ENCODE measurements at places on chromosomes 6 and 20.

- H3K36me3 ChIP-seq, result no peaks in the 10 kb centered on the region
- no peak overlapping the region for H3K4me3 ChIP-seq
- H3K4me1 ChIP-seq, result no peaks in the 10 kb centered on the region
- H3K27ac ChIP-seq, result no peak overlapping the region
- DNase-seq, result no peak
These were observed 114.0 kb downstream of the VEGFA start for GRCh38 chr6:43883847-43884651.

- DNase-seq, result no peak
- no peak overlapping the region for H3K4me3 ChIP-seq
These were observed 41.7 kb upstream of the ZBP1 start for GRCh38 chr20:57661746-57662455.

DNA sequence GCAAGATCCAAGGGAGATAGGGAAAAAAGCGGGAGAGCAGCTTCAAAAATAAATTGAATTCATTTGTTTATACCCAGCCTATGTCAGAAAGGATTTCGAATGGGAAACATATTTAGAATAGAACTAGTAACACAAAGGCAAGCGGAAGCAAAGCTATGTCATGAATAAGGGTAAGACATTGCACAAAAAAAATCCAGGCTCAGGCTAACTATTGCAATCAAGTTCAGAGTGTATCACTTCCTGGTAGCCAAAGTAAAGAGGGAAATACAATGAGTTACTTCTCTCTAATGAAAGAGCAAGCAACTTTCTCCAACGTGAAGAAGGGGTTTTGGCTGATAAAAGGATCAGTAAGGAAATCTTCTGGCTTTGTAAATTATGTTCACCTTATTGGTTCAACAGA lies 212.8 kb downstream of the ZMYND8 start:
- H3K36me3 ChIP-seq, result no peaks in the 10 kb centered on the region
- no peak overlapping the region for H3K27ac ChIP-seq
- H3K27me3 ChIP-seq, result no peaks in the 10 kb centered on the region
- H3K4me1 ChIP-seq, result no peaks in the 10 kb centered on the region
- no peak overlapping the region for H3K4me3 ChIP-seq

DNA sequence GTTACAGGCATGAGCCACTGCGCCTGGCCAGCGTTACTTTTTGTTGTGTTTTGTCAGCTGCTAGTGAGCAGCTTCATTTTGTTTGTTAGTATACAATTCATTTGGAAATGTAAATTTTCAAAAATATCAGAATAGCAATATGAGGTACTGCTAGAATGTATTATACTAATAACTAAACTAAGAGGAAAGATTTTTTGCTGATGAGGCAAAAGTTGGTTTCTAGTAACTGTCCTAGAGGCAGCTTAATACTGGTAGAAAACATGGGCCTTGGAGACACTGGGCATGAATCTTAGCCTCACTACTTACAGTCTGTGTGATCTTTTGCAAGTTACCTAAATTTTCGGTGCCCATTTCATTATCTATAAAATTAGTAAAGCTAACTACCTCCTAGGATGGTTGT lies 24.1 kb downstream of the TTK start:
- H3K4me1 ChIP-seq, result no peaks in the 10 kb centered on the region
- H3K27me3 ChIP-seq, result no peaks in the 10 kb centered on the region

DNA sequence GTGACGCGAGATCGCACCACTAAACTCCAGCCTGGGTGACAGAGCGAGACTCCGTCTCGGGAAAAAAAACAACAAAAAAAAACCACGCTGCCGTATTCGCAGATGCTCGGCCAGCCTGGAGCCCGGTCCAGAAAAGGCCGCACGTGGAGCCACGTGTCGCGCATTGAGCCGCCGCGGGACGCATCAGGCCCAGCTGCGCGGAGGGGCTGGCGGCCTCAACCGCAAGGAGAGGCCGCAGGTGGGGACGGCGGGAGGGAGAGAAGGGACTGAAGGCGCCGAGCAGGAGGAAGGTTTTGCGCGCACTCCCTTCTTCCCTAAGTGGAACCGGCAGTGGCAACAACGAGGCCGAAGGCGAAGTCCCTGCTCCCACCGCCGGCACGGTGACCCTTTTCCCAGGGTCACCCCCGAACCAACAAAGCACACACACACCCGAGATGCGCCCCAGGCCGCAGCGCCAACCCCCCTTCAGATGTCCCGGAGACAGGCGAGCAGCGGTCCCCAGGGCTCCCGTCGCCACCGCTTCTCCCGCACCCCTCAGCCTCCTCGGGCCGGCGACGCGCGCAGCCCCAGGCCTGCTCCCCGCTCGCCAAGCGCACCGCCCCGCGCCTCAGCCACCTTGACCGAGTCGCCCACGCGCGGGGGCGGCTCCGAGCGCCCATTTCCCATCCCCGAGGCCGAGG lies 681 bp downstream of the SYCP2 start:
- H3K4me1 ChIP-seq, result peaks cover 3% of the 10 kb centered on the region
- peak overlapping the region; percentile 20 for H3K4me3 ChIP-seq
- no peaks in the 10 kb centered on the region for H3K27me3 ChIP-seq
- no peak for DNase-seq
- no peak overlapping the region for H3K27ac ChIP-seq

GRCh38 chr6:44304282-44305199 lies 8.6 kb downstream of the AARS2 start:
- no peak overlapping the region for H3K4me3 ChIP-seq
- no peak overlapping the region for H3K27ac ChIP-seq
- no peaks in the 10 kb centered on the region for H3K36me3 ChIP-seq
- H3K4me1 ChIP-seq, result no peaks in the 10 kb centered on the region
- peak; percentile 52 for DNase-seq
- H3K27me3 ChIP-seq, result no peaks in the 10 kb centered on the region

DNA sequence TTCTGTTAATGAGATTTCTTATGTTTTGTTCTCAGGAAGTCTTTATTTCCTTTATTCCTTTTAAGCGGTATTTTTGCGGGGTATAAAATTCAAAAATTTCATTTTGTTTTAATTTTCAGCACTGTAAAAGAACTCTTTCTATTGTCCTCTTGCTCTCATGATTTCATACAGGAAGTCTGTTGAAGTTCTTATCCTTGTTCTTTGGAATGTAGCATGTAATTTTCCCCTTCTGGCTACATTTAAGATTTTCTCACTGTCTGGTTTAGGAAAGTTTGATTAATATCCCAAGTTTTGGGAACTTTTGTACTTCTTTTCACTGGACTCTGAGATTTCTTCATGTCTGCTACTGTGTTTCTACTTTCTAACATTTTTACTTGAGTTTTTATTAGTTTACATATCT lies 581.4 kb upstream of the GJE1 start:
- no peak for DNase-seq
- H3K27me3 ChIP-seq, result no peaks in the 10 kb centered on the region
- no peak overlapping the region for H3K27ac ChIP-seq
- H3K4me1 ChIP-seq, result no peaks in the 10 kb centered on the region

GRCh38 chr20:42587427-42587826 lies 602.3 kb downstream of the PTPRT start:
- H3K4me1 ChIP-seq, result no peaks in the 10 kb centered on the region
- no peak overlapping the region for H3K27ac ChIP-seq
- no peak overlapping the region for H3K4me3 ChIP-seq
- no peaks in the 10 kb centered on the region for H3K36me3 ChIP-seq
- no peak for DNase-seq

DNA sequence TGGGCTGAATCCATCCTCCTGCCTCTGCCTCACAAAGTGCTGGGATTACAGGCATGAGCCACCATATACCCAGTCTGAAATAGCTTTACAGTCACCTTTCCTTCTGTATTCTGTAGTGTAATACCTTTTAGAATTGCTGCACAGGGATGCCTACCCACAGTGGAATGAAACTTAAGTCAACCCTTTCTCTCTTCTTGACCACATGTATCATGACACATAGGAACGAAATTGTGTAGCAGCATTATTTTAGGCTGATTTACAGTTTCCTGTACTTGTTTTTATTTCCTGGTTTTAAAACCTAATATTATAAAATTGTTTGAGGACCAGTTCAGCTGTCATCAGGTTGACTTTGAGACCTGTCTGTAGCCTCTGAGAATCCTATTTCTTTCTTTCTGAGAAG lies 297.8 kb downstream of the ZFAND3 start:
- H3K27ac ChIP-seq, result no peak overlapping the region
- H3K4me3 ChIP-seq, result no peak overlapping the region
- no peak for DNase-seq

DNA sequence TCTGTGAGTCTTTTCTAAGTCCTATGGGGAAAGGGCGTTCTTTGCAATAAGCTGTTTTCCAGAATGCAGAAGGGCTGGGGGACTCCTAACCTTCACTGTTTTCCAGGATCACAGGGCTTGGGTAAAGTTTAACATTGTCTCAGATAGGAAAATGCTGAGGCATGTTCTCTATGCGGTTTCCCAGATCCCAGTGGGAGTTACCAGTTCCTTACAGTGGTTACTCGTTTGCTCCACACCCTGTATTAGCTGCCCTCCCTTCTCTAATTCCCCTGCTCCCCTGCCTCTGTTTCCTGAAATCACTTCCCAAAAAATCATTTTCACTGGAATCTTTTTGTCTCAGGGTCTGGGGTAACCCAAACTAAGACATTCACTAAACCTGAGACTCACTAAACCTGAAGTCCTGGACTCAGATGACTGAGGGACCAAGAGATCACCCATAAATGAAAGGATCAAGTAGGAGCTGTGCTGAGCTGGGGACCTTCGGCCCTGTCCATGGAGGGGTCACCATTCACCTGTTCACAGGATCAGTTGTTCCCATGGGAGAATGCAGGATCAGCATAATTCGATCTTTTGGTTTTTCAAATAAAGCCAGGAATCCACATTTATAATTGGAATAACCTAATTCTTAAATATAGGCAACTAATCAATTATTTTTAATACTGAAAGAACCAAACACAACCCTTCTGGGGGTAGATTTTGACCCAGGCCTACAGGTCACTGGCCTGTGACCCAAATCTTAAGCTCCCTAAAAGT lies 76.2 kb downstream of the ISM1 start:
- H3K27ac ChIP-seq, result no peak overlapping the region
- no peaks in the 10 kb centered on the region for H3K4me1 ChIP-seq
- DNase-seq, result no peak
- no peak overlapping the region for H3K4me3 ChIP-seq
- no peaks in the 10 kb centered on the region for H3K27me3 ChIP-seq
- no peaks in the 10 kb centered on the region for H3K36me3 ChIP-seq

- no peak overlapping the region for H3K4me3 ChIP-seq
- no peak overlapping the region for H3K27ac ChIP-seq
- no peaks in the 10 kb centered on the region for H3K36me3 ChIP-seq
- H3K27me3 ChIP-seq, result no peaks in the 10 kb centered on the region
- no peaks in the 10 kb centered on the region for H3K4me1 ChIP-seq
These were observed 63.1 kb upstream of the PHACTR1 start for GRCh38 chr6:12653486-12653885.

DNA sequence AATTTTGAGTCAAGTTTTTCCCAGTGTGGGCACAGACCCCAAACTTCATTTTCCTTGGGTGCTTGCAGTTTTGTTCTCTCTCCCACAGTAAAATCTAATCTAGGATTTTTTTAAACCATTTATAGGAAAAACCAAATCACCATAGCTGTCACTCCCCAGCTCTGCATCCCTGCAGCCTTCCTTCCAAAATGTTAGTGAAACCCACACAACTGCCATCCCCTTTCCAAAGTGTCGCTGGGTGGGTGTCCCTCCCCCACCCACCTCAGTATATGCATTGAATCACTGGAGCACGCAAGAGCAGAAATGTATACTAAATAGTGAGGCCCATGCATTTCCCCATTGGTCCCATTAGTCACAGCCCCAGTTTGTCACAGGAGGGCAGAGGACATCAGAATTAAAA lies 138.3 kb downstream of the MTFR2 start:
- no peaks in the 10 kb centered on the region for H3K4me1 ChIP-seq
- H3K4me3 ChIP-seq, result no peak overlapping the region
- no peak overlapping the region for H3K27ac ChIP-seq
- H3K27me3 ChIP-seq, result no peaks in the 10 kb centered on the region

DNA sequence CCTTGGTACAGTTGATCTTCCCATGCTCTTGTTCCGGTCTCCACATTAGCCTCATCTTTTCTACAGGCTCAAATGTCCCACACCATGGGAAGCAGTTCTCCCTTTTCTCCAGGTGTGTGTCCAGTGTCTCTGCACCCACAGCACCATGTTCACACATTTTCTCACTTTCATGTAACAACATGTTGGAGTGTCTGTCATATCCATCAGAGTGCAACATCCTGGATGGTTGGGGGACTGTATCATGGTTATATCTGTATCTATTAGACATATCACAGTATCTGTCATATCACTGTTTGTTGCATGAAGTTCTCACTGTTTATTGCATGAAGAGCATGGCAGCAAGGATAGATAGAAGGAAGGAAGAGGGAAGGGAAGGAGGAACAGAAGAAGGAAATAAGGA lies 635.6 kb downstream of the EPM2A start:
- H3K27ac ChIP-seq, result no peak overlapping the region
- H3K27me3 ChIP-seq, result no peaks in the 10 kb centered on the region
- no peak for DNase-seq

GRCh38 chr6:147693181-147693580 lies 184.7 kb downstream of the SAMD5 start:
- no peaks in the 10 kb centered on the region for H3K36me3 ChIP-seq
- DNase-seq, result no peak
- no peaks in the 10 kb centered on the region for H3K27me3 ChIP-seq

- peak overlapping the region; percentile 76 for H3K4me3 ChIP-seq
- H3K36me3 ChIP-seq, result no peaks in the 10 kb centered on the region
- no peaks in the 10 kb centered on the region for H3K27me3 ChIP-seq
- H3K4me1 ChIP-seq, result peaks cover 33% of the 10 kb centered on the region
- peak overlapping the region; percentile 88 for H3K27ac ChIP-seq
These were observed 11.0 kb upstream of the ELOVL5 start for GRCh38 chr6:53359843-53360092.

- H3K4me3 ChIP-seq, result peak overlapping the region; percentile 68
- H3K36me3 ChIP-seq, result no peaks in the 10 kb centered on the region
- H3K4me1 ChIP-seq, result peaks cover 6% of the 10 kb centered on the region
- peak; percentile 79 for DNase-seq
- H3K27me3 ChIP-seq, result no peaks in the 10 kb centered on the region
- H3K27ac ChIP-seq, result peak overlapping the region; percentile 71
These were observed 81.9 kb upstream of the E2F3 start for GRCh38 chr6:20319520-20320357.

All from naive thymus-derived CD4-positive, alpha-beta T cell (primary cell).